T follicular helper cell (primary cell): ENCODE measurements at places on chromosomes 16 and 17.
A peak's percentile ranks its signal among the peaks of the same experiment; 100 is the strongest.

- DNase-seq: peak; percentile 69
Observed at GRCh38 chr16:27426423-27427408, 24.7 kb downstream of the IL21R start.

- no peak for DNase-seq
Observed at GRCh38 chr17:83119987-83120864, 40.8 kb downstream of the METRNL start.

DNA sequence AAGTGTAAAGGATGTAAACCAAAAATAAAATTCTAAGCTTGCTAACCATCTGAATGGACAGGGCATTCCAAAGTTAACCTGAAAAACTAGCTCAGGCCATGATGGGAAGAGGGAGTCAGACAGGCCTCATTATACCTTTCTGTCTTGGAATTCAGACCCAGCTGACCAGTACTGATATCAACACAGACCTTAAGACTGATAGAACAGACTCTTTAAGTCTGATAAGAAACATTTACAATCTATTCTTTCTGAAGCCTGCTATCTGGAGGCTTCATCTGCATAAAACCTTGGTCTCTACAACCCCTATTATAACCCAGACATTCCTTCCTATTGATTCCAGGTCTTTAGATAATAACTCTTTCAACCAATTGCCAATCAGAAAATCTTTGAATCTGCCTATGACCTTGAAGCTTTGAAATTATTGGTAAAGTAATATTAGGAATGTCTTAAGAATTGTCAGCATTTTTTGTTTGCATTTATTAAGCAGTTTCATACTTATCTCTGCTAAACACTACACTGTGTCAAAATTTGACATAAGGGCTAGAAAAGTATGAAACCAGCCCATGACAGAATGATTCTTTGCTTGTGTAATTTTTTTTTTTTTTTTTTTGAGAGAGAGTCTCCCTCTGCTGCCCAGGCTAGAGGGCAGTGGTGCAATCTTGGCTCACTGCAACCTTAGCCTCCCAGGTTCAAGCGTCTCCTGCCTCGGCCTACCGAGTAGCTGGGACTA is 12.9 kb upstream of the PRSS54 start:
- no peak for DNase-seq

DNA sequence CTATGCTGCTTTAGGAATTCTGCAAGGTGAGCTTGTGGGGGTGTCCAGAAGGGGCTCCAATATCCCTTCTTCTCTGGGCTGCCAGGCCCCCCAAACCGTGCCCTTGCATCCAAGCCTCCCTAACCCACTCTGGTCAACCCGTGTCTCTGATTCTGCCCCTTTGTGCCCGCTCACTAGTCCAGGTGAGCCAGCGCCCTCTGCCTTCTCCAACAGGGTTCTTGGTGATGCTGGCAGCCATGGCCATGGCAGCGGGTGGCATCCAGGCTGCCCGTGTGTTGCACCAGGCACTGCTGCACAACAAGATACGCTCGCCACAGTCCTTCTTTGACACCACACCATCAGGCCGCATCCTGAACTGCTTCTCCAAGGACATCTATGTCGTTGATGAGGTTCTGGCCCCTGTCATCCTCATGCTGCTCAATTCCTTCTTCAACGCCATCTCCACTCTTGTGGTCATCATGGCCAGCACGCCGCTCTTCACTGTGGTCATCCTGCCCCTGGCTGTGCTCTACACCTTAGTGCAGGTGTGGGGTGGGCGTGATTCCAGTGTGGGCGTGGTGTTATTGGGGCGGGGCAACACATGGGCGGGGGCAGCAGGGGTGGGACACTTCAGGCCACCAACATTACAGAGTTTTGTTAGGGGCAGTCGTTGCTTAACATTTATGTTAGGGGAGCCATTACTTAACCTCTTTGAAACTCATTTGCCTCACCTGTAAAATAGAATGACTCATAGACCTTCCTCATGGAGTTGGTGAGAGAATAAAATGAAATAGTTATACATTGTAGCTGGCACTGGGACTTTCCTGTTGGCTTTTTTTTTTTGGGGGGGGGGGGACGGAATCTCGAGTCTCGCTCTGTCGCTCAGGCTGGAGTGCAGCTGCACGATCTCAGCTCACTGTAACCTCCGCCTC is 31.4 kb downstream of the ANKRD40 start:
- DNase-seq: no peak

- no peak for DNase-seq
Observed at GRCh38 chr16:87461466-87461991, 31.3 kb downstream of the ZCCHC14 start.

DNA sequence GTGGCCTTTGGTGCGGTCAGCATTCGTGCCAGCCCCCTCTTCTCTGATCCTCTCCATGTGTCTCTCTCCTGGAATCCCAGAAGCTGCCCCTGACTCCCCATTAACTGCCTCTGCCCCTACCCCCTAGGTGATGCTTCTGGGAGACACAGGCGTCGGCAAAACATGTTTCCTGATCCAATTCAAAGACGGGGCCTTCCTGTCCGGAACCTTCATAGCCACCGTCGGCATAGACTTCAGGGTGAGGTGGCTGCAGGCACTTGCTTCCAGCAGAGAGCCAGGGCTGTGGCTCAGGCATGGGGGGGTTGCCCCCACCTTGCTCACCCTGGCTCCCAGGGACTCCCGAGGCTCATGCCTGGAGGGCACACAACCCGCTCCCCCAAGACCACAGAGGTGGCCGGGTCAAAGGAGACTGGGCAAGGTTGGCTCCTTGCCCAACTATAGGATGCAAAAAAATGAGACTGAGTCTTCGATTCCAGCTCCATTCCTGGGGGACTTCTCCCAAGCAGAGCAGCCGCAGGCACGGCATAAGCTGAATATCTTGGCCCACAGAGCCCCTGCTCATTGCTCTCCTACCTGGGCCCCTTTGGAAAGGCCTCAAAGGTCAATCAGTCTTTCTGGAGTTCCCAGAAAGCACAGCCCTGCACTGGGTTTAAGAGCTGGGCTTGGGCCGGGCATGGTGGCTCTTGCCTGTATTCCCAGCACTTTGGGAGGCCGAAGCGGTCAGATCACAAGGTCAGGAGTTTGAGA is 3.8 kb downstream of the RAB37 start:
- no peak for DNase-seq

- no peak for DNase-seq
Observed at GRCh38 chr16:54459509-54460262, 173.1 kb upstream of the IRX3 start.

- no peak for DNase-seq
Observed at GRCh38 chr17:3723188-3723555, 531 bp upstream of the HASPIN start.

DNA sequence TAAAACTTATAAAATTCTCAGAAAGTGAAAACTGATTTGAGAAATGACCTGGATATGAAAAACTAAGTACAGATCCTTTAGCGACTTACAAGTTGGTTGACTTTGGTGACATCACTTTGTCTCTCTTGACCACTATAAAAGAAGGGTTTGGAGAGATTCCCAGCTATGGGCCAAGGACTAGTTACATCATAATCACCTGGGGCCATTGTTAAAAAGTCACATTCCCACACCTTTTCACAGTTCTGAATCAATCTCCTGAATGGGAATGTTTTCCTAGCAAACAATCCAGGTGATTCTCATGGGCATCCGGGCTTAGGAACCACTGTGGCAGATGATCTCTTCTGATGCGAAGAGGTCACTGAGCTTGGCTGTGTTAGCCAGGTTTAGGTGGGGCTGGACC is 620 bp upstream of the VWA3A start:
- no peak for DNase-seq

GRCh38 chr17:35969558-35970380 is 11.5 kb downstream of the CCL16 start:
- DNase-seq: peak; percentile 43

- no peak for DNase-seq
Observed at GRCh38 chr17:42354956-42355843, 33.0 kb downstream of the STAT3 start.

DNA sequence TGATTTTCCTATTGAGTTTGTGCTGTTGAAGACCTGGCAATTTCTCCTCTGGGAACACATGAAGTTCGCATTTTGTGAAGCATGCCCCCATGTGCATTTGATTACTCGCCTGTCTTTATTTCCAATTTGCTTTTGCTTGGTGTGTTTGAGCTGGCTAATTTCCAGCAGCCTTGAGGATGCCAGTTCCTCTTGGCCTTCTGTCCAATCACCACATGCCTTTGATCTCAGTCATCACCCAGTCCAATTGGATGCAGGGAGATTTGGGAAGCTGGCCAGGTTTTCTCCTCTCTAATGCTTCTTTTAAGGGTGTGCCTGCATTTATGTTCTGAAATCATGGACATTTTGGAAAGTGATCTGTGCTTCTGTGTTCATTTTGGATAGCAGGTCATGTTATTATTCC is 3.8 kb upstream of the TMEM100 start:
- no peak for DNase-seq

DNA sequence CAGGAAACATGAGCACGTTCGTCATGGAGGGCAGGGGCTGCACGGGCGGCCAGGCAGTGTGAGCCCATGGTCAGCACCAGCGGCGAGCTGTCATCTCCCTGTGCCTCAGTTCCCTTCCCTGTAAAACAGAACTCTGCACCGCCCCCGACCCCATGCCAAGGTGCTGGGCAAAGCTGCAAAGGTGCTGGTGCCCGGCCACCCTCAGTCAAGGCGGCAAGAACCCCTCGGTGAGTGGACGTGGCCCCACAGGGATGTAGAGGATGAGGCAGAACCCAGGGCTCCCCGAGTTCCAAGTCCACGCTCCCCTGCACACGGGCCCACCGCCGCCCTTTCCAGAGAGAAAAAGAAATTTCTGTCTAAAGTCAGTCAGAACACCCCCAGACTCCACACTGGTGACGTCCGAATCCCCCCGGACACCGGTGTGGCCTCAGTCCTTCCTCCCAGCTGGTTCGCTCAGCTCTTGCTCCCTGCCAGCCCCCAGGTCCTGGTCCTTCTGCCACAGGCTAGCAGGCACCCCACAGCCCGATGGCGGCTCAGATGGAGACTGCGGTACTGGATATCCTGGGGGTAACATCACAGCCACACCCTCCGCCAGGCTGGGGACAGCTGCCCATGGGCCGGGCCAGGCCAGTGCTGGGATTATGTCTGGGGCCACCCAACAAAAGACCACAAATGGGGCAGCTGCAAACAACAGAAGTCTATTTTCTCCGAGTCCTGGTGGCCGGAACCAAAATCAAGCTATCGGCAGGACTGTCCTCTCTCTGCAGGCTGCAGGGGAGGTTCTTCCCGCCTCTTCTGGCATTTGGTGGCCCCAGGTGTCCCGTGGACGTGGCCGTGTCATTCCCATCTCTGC is 14.4 kb upstream of the BAHCC1 start:
- no peak for DNase-seq

- no peak for DNase-seq
Observed at GRCh38 chr17:28536532-28537218, 15.7 kb downstream of the UNC119 start.

GRCh38 chr16:11462861-11463260 is 117.6 kb downstream of the RMI2 start:
- no peak for DNase-seq

- DNase-seq: no peak
Observed at GRCh38 chr17:66944351-66945146, 20.0 kb upstream of the CACNG4 start.

DNA sequence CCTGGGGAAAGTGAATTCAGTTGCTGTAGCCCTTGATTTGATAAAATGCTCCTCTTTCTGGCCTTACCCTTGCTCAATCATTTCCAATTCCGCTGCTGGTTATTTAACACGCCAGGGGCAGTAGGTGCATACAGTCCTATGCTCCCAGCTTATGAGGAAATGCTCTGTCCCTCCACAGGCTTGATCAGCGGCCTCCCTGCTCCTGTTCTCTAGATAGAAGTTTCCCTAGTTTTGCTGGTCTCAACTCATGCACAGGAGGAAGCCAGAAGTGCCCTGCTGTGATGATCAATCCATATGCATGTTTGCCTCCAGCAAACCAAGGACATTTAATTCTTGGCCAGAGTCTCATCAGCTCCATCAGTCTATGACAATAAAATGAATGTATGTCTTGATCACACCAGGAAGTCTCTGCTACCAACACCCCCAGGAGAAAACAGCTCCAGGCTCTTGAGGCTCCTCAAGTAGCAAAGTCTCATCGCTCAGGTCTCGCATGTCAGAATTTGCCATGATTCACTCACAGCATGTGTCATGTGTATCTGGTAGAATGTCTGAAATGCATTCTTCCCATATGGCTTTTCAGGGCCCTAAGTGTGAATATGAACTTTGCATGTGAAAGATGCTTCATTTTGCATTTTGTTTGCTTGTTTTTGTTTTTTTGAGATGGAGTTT is 208.9 kb downstream of the CDH13 start:
- no peak for DNase-seq

- DNase-seq: no peak
Observed at GRCh38 chr16:83308414-83308813, 499.4 kb upstream of the HSBP1 start.
